ENCODE measurements at places on chromosomes 13 and 19.

DNA sequence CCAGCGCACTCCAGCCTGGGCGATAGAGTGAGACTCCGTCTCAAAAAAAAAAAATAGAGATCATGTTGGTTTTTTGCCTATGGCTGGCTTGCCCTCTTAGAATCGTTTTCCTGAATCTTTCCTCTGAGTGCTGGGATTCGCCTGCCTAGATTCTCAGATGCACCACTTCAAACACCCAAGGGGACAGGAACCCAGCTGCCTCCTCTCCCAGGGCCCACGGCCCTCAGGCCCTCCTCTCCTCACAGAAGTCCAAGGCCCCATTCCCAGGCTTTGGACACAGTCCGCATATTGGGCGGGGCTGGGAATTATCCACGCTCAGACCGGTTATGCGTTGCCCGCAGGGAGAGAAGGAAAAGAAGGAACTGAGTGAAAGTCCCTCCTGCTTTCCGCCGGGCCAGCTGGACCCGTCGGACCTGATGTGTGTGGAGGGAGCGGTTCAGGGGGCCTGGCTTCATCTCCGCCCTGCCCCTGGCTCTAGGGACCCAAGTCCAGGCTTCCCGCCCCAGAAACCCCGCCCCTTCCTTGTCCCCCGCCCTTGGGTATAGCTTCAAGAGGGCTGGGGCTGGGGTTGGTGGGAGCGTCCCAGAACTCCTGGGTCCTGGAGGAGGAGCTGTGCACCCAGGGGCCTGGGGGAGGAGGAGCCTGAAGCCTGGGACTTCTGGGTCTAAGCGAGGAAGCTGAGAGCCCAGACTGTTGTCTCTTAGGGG lies 5.8 kb downstream of the PPFIA3 start:
- DNase-seq = no peak

DNA sequence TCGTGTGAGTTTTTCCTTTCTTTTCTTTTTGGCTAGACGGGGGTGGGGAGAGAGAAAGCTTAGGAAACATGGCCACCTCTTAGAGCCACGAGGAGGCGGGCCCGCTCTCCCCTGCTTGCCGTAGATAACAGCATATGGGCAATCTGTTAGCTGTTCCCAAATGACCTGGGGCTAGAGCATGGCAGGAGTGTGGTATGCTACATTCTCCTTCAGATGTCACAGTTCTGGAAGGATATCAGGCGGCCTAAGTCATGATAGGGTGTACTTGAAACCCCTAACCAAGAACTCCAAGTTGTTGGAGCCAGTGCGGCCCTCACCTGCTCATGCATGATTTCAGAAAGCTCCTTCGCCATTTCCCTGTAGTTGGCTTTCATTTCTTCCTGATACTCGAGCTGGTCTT lies 44.3 kb upstream of the SLC15A1 start:
- no peak for DNase-seq

- DNase-seq = no peak
Observed at GRCh38 chr19:31633014-31633413, 283.8 kb upstream of the TSHZ3 start.

DNA sequence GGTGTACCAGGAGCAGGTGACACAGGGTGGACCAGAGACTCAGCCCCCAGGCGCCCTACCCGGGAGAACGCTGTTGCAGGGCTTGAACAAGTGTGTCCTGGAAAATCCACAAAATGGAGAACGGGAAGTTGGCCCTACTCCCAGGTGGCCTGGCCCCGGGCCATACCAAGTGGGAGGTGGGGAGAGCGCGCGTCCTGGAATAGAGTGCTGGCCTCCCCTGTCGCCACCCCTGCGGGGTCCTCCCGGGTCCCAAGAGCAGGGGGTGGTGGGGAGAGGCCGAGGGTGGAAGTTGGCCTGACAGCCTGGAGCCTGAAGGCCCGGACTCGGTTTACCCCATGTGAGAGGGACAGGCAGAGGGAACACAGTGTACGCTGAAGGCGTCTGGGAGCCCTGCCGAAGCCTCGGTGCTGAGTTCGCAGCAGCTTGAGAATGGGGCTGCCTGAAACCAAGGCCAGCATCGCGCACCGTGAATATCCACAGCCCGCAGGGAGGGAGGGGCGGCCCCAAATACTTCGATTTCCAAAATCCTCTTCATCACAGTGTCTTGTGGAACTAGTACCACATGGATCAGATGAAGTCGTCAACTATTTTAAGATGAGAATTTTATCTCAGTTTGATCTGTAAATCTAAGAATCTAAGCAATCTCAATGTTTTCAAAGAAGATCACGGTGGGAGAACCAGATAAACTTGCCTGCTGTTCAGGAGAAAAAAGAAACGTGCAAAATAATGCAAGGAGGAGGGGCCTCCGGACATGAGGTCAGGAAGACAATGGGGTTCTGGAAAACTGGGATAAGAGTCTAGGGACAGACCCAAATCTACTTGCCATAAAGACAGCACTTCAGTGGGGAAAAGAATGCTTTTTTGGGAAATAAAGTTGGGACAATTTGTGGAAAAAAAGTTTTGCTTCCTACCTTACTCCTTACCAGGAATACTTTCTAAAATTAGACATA lies 10.4 kb upstream of the KLF16 start:
- no peak for DNase-seq

DNA sequence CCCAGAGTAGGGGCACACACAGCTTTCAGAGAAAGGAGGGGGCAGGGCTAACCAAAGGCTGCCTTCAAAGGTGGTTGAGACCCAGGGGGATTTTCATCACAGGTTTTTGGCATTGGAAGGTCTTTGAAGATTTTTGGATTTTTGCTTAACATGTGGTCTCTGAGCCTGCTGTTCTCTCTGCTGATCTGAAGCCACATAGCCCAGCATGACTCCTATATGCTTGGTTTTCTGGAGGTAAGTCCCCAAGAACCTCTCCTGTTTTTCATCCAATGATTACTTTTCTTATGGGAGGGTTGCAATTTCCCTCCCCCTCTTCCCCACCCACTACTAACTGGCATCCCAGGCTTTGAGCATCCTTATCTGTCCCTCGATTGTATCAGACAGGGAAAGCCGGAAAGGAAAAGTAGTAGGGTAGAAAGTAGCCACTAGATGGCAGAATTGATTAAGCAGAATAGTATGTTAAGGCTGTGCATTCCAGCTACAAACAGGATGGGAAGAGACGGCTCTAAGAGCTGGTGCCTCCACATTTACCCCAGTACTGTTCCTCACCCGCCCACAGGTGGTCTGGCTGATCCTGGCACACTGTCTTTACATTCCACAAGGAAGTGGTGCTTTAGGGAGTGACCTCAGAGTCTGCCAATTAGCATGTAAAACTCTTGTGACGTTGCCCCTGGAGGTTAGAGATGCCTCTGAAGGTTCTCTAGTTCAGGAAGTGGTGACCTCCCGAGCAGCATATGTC lies 218.9 kb upstream of the EDNRB start:
- DNase-seq = no peak

GRCh38 chr19:51694318-51695085 lies 1.4 kb downstream of the SPACA6 start:
- no peak for DNase-seq

DNA sequence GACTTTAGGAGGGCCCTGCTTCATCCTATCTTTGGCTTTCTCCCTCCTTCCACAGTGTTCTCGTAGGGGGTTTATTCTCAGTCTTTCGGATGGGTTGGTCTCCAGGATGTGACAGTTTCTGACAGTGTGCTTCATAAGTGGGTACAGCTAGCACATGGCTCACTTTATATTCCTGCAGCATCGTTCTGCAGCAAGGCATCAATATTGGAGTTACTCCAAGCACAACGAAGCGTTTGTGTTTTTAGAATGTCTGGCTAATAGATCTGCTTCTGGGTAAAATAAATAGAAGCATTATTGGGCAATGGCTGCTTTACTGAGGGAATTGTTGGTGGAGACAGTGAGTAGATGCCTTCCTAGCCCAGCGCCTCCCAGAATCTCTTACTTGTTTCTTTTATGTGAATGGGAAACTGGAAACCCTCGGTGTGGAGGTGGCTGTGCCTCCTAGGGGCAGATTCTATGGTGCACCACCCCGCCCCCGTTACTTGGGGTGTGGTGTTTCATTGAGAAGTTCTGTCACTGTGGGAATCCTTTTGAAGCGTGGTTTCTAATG lies 2.0 kb downstream of the FARP1 start:
- no peak for DNase-seq

DNA sequence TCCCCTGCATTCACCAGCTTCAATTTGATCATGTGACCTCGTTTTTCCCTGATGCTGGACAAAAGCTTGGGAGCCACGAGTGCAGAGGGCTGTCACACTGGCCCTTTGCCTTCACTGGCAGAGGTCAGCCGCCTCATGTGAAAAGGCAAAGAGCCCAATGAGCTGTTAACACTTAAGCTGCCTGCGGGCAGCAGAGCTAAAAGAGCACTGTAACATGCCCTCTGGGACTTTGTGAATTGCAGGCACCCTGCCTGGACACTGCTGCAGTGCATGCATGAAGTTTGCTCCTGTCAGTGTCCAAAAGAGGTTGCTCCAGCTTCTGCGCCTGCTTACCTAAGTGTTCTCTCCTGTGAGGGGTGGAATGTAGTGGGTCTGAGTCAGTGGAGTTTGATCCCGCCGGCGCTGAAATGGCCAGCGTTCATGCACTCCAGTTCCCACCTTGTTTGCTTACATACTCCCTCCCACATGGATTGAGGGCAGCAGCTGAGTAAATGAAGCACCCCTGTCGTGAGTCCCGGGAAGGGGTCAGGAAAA lies 193.7 kb downstream of the RFC3 start:
- no peak for DNase-seq

DNA sequence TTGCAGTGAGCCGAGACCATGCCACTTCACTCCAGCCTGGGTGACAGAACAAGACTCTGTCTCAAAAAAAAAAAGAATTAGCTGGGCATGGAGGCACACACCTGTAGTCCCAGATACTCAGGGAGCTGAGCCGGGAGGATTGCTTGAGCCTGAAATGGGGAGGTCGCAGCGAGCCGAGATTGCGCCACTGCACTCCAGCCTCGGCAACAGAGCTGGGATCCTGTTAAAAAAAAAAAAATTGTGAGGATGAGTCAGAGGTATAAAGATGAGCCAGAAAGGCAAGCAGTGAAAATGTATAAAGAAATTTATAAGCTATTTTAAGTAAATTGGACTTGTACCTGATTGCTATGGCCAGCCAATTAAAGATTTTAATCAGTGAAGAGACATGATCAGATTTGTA lies 21.1 kb downstream of the KBTBD6 start:
- DNase-seq = no peak

- DNase-seq = no peak
Observed at GRCh38 chr19:38317104-38317612, 1.4 kb upstream of the YIF1B start.

DNA sequence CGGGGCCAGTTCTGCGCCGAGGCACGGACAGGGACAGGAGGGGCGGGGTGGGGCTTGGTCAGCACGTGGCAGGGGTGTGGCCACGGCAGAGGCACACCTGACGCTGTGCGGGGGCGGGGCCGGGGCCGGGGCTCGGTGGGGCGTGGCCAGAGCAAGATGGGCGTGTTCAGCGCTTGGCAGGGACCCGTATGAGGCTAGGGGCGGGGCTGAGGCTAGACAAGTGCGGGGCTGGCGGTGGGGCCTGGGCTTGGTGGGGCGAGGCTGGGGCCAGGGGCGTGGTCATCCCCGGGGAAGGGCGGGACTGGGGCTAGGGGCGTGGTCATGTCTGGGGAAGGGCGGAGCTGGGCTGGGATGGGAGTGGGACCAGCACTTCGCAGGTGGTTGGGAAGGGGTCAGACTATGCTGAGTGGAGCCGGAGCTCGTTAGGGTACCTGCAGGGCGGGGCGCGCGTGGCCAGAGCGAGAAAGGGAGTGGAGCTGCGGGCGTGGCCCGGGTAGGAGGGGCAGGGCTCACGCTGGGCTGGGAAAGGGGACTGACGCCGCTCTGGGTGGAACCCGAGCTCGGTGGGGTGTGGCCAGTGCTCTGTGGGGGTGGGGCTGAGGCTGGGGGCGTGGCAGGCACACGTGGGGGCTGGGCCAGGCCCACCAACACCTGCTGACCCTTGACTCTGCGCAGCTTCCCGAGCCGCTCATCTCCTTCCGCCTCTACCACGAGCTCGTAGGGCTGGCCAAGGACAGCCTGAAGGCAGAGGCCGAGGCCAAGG lies 12.8 kb downstream of the POLR2E start:
- DNase-seq = no peak

DNA sequence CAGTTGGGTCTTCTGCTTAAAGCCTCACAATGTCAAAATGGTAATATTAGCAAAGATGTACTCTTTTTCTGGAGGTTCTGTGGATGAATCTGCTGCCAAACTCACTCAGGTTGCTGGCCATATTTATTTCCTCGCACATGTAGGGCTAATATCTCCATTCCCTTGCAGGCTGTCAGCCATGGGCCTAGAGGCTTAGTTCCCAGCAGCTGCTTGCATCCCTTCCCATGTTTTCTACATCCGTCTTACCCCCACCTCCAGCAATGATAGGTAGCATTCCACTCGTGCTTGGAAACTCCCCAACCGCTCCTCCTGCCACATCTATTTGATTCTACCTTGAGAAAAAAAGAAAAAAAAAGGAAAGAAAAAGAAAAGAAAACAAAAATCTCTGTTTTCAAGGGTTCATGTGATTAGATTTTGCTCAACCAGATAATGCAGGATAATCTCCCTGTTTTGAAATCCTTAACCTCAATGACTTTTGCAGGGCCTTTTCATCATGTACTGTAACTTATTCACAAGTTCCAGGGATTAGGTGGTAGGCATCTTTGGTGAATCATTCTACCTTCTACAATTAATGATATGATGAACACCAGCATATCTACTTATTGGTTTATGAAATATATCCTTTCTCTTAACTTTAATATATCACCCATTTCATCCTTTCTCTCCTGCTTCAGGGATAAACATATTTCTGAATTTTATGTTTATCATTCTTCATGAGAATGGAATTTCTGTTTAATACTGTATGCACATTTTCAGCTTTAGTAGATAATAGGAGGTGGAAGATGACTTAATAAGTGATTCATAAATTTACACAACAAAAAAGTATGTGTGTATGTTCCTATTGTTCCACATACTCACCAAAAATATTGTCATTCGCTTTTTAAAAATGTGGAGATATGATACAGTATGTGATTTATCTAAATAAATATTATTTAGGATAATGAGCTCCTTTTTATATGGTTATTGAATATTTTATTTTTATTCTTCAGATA lies 931.9 kb downstream of the SLITRK5 start:
- no peak for DNase-seq

DNA sequence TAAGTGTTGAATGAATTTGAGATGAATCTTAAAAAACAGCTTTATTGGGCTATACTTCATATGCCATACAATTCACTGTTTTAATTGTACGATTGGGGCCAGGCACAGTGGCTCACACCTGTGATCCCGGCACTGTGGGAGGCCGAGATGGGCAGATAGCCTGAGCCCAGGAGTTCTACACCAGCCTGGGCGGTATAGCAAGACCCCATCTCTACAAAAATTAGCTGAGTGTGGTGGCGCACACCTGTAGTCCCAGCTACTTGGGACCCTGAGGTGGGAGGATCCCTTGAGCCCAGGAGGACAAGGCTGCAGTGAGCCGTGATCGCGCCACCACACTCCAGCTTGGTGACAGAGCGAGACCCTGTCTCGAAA lies 10.3 kb downstream of the ARID3A start:
- DNase-seq = no peak

All from activated CD4-positive, alpha-beta T cell treated with anti-CD3 and anti-CD28 coated beads for 24 hours (primary cell).